ENCODE measurements at places on chromosomes 1 and 21.

GRCh38 chr1:186002406-186002805 is 268.2 kb downstream of the HMCN1 start:
- DNase-seq: no peak

DNA sequence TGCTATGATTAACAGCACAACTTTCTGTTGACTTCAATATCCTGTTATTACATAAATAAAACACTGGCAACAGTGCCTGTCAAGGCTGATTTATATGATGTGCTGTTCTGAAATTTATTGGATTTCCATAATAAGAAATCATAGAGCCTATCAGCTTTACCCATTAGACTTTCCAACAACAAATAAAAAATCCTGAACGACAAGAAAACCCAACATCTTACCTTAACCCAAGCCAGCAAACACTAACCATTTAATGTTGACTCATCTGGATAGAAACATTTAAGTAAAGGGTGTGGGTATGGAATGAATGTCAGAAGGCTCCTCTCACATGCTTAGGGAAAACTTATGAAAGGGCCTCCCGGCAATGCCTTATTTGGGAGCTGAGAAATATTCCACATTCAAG is 165.1 kb downstream of the SLC45A1 start:
- DNase-seq: no peak

DNA sequence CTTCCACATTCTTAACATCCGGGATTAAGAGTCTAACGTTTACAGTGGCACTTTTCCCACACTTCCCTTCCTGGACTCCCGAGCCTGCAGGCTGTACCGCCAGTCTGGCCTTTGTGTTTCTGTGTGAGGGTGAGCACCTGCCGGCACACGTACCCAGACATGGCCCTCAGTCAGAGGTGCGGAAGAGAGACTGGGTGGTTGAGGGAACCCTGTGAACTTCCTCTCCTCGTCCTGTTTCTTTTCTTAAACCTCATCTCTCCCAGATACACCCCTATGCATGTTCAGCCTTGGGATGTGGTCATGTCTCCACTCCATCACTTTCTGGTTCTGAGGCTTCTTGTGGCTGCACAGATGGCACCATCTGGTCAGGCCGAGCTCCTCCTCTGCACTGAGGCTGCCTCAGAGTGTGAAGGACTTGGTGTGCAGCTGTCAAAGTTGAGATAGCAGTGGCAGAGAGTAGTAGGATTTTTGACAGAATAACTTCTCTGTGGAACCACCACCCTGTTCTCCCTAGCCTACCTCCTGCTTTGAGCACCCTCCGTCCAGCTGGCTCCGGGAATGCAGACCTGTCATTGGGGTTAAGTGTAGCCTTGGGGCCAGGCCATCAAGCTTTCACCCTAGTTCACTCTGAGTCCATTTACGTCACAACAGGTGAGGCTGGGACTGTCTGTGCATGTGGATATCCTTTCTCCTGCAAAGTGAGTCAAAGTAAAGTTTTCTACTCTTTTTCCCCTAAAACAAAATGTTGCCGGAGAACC is 31.4 kb downstream of the VASH2 start:
- DNase-seq: no peak

DNA sequence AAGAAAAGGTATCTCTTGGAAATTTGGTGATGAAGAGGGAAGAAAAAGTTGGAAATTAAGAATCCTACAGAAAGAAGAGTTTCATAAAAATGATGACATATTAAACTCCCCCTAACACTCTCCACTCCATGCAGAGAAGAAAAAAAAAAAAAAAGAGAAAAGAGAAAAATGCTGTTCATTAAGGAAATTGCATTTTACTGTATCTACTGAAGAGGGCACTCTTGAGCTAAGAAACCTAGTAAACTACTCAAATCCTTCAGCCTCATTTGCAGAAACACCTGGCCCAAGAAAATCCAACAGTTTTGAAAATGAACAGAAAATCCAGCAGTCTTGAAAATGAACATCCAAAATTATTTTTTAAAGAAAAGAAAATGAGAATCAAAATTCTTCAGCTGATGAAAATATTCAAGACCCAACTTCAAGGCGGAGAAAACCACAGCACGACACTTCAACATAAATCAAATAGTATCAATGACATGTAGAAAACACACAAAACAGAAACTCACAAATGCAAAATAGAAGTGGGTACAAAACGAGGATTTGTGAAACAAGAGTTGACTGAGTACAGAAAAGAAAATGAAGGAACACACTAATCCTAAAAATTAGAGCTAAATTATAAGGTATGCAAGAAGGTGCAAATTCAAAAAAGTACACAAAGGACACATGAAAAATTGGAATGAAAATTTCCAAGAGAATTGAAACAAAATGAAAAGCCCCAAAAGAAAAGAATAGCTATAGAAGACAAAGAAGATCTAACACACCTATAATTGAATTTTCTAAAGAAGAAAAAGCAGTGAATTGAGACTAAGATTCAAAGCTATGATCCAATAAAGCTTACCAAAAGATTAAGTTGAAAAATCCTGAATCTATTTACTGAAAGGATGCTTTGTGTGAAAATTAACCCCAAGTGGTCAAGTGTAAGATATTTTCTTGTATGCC is 73.2 kb upstream of the DNAJC6 start:
- DNase-seq: no peak

DNA sequence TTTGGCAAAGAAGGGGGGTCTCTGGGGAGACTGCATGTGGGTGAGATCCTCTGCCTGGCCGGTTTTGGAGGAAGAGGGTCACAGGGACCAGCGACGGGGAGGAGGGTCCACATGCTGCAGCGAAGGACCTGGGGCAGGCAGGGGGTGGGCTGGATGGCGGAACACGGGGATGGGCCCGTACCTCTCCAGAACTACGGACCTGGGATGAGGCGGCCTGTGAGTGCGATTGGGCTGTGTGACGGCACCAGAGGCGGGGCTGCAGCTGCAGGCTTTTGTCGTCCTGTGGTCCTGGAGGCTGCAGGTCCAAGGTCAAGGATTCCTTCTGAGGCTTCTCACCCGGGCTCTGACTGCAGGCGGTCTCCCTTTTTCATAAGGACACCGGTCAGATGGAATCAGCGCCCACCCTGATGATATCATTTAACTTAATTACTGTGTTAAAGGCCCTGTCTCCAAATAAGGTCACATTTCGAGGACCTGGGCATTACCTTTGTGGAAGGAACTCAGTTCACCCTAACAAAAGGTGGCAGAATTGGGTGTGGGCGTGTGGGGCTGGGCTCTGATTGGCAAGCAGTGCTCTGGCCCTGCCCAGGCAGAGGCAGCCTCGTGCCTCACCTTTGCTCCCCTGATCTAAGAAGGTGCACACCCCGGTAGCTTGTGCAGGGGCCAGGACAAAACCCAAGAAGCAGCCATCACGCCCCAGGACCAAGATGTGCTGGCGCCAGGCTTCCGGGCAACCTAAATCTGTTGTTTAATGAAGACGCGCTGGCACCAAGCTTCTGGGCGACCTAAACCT is 60.0 kb upstream of the TRAPPC10 start:
- no peak for DNase-seq

GRCh38 chr1:77796695-77797405 is 17.4 kb downstream of the MIGA1 start:
- DNase-seq: no peak

DNA sequence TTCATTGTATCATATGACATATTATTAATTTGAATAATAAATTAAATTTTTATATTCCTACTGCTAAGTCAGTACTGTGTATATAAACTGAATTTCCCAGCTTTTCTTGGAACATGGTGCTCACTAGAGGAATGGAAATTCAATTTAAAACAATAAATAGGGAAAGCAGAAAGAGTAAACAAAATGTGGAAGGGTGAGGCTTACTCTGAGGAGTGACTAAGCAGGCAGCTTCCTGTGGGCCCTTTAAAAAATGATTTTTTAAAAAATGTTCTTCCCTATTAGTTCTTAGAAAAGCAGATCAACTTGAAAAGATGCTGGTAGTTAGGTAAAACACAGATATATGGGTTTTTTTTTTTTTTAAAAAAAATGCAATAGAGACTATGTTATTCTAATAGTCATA is 49.5 kb upstream of the S1PR1 start:
- DNase-seq: no peak

- DNase-seq: no peak
Measured at GRCh38 chr1:201554789-201555592, 16.1 kb downstream of the NAV1 start.

- no peak for DNase-seq
Measured at GRCh38 chr1:33332881-33333280, 12.0 kb upstream of the A3GALT2 start.

- DNase-seq: peak; percentile 0
Measured at GRCh38 chr21:24045775-24046215, 1561.5 kb downstream of the MRPL39 start.

GRCh38 chr21:39613041-39613934 is 548 bp downstream of the B3GALT5 start:
- DNase-seq: no peak

DNA sequence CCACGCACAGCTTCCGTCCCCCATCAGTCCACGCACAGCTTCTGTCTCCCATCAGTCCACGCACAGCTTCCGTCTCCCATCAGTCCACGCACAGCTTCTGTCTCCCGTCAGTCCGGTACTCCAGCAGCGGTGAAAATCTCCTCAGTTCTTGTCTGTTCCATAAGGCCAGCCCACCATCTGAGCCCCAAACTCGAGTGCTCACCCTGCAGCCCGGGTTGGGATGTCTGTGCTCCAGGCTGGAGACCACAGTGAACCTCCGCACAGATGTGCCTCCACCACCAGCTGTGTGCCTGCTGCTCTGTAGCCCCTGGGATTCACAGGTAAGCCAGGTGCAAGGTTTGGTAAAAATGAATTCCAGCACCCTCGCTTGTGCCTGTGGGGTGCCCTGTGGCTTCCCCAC is 258.6 kb downstream of the NPHP4 start:
- DNase-seq: no peak

DNA sequence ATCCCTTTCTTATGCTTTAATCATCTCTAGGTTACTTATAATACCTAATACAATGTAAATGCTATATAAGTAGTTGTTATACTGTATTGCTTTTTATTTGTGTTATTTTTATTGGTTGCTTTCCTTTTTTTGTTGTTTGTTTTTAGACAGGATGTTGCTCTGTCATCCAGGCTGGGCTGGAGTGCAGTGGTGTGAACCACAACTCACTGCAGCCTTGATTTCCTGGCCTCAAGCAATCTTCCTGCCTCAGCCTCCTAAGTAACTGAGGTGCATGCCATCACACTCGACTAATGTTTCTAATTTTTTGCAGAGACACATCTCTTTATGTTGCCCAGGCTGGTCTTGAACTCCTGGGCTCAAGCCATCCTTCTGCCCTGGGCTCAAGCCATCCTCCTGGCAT is 26.9 kb downstream of the KRTAP19-8 start:
- no peak for DNase-seq

DNA sequence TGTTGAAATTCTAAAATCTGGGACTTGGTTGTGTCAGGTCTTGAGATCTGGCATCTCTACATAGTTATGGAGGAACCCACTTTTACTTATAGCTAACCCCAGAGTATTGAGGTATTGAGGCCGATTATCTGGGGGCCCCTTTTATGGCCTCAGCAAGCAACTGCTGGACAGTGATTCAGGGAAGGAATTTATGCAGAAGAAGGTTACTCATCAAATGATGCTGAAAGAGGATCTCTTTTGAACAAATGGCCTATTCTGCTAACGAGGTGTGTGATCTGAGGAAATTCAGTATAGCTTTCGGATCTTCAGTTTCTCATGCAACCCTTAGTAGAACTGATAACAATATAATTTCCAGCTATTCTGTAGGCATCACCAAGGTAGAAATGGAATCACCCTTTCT is 239.9 kb downstream of the PAPPA2 start:
- DNase-seq: no peak

DNA sequence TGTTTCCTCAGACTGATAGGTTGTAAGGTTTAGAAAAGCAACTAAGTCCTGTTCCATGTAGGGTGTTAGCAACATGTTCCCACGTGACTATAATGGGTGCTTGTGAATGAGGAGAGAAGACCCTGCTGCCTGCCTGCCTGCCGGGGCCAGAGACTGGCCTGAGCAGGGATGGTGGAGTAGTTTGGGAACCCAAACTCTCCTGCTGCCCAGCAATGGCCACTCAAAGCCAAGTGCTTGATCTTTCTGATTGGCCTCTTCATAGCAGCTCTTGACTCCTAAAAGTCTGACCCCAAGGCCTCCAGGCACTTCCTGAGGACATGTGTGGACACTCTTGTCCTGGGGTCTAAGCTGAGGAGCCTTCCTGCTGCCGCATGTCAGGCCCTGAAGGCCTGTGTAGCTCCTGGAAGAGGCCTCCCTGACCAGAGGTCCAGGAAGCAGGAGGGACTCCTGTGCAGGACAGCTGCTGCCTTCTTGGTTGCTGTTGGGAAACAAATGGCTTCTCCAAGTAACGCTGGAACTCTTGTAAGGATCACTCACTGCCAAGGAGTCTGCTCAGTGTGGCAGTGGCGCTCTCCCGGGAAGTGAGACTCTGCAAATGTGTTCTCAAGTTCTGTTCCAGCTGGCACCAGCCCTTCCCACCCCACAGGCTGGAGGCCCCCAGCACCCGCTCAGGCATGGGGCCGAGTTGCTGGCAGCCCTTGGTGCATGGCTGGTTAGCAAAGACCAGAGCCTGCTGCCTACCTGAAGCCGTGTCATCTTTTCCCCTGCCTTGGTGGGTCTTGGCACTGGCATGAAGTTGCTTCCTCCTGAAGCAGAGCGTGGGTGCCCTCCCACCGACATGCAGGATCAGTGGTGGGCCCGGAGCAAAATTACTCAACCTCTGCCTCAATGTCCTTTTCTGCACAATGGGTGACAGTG is 35.5 kb downstream of the MAN1C1 start:
- no peak for DNase-seq

GRCh38 chr1:74593887-74594866 is 79.4 kb downstream of the ERICH3 start:
- DNase-seq: no peak

DNA sequence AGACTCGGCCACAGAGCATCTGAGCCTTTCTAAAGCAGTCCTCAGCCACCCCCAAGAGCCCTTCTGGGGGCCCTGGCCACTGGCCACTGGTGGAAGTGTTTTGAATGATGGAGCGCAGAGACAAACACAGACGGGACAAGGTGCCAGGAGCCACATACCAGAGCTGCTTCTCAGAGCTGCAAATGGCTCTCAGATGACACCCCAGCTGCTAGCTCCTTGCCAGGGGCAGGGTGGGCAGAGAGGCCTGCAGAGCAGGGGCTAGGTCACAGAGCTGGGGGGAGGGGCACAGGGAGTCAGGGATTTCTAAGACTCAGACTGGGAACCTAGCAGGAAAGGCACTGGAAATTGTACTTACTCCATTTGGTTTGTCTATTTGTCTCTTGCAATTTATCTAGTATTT is 30.4 kb downstream of the KCNN3 start:
- DNase-seq: no peak

- no peak for DNase-seq
Measured at GRCh38 chr1:22090867-22091266, 38.4 kb downstream of the CDC42 start.

GRCh38 chr1:115277276-115277675 is 60.8 kb downstream of the NGF start:
- no peak for DNase-seq

GRCh38 chr1:150613061-150613920 is 16.1 kb downstream of the ENSA start:
- DNase-seq: peak; percentile 39

GRCh38 chr1:232748910-232749368 is 56.3 kb upstream of the MAP10 start:
- DNase-seq: no peak
